H54 (cell line): ENCODE measurements at places on chromosomes 13 and 19.
A peak's percentile ranks its signal among the peaks of the same experiment; 100 is the strongest.

DNA sequence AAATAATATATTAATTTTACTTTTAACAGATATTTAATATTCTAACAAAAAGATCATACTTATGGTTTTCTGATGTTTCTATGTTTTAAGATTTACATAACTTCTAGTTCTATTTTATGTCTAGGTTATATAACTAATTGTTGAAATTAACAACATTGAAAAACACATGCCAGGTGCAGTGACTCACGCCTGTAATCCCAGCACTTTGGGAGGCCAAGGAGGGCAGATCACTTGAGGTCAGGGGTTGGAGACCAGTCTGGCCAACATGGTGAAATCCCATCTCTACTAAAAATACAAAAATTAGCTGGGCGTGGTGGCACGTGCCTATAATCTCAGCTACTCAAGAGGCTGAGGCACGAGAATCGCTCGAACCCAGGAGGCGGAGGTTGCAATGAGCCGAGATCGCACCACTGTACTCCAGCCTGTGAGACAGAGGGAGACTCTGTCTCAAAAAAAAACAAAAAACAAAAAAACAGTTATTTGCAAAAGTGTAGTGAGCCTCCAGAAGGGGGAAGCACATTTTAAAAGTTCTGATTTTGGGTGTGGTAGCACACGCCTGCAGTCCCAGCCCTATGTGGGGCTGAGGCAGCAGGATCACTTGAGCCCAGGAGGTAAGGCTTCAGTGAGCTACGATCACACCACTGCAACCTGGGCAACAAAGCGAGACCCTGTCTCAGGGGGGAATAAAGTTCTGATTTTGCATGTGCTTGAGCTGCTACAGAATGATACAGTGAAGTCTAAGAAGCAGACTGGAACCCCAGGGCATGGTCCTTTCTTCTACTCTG lies 18.7 kb downstream of the MIPEP start:
- no peak for DNase-seq

- no peak for DNase-seq
Observed at GRCh38 chr19:17281391-17282304, at the start of gene ANKLE1. ANKLE1 (plus strand) TSS chr19:17281901; CDS start chr19:17281921, 20 bp downstream.

- DNase-seq: no peak
Observed at GRCh38 chr19:7953576-7953975, 10.1 kb upstream of the TIMM44 start.

- DNase-seq: no peak
Observed at GRCh38 chr13:98706446-98707110, 45.9 kb downstream of the SLC15A1 start.

GRCh38 chr13:30819136-30819888 lies 84.0 kb downstream of the ALOX5AP start:
- DNase-seq: no peak

GRCh38 chr13:32253911-32254399 lies 61.2 kb downstream of the ZAR1L start:
- no peak for DNase-seq

GRCh38 chr19:10418235-10418484 lies 2.2 kb upstream of the PDE4A start:
- no peak for DNase-seq

GRCh38 chr13:41562083-41562482 lies 104.7 kb downstream of the RGCC start:
- peak; percentile 46 for DNase-seq

DNA sequence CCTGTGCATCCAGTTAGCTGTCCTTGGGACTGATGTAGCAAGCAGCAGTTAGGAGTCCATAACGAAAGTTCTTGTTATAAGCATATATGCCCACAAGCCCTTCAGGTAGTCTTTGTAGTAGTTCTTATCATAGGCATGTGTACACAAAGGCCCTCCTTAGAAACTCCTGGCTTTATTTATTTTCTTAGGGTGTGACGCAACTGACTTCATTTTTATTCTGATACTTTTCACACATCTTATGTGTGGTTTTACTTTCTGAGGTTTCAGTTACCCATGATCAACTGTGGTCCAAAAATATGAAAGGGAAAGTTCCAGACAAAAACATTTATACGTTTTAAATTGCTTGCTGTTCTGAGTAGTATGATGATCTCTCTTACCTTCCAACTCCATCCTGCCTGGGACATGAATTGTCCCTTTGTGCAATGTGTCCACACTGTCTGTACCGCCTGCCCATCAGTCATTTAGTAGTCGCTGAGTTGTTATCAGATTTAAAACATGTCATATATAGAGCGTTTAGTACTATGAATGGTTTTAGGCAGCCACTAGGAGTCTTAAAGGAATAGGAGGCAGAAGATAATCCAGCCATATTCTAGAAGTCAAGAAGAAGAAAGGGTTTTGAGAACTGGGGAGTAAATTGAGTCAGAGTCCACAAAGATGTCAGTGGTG lies 19.4 kb downstream of the GPC5 start:
- no peak for DNase-seq

DNA sequence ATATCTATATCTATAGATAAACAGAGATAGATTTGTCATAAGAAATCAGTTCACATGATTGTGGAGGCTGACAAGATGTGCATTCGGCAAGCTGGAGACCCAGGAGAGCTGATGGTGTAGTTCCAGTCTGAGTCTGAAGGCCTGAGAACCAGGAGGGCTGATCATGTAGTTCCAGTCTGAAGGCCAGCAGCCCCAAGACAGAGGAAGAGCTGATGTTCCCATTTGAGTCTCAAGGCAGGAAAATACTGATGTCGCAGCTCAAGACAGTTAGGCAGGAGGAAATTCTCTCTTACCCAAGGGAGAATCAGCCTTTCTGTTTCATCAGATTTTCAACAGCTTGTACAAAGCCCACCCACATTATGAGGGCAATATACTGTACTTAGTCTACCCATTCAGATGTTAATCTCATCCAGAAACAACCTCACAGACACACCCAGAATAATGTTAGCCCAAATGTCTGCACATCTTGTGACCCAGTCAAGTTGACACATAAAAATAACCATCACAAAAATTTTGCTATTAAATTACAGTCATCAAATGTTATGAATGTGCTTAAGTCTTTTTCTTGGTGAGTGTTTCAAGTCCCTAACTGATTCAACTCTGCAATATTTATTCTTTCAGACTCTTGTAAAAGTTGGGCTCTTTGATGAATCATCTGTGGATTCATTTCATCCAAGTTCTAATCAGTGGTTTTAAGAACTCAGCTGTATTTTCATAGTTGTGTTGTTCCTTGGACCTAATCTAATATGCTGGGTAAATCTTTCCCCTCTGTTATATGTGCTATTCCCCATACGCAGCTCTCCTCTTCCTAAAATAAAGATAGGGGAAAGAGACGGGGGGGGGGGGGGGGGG lies 22.7 kb upstream of the LRCH1 start:
- no peak for DNase-seq

DNA sequence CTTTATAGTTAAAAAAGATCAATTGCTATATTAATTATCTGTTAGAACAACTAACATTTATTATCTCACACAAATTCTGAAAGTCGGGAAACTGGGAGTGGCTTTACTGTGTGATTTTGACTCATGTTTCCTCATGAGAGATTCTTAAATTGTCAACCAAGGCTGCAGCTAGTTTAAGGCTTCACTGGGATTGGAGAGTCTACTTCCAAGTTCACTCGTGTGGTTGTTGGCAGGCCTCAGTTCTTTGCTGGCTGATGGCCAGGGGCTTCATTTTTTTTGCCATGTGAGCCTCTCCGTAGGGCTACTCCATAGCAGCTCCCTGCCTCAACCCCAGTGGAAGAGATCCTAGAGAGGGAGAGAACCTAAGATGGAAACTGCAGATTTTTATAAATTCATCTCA lies 24.5 kb upstream of the LPAR6 start:
- no peak for DNase-seq

DNA sequence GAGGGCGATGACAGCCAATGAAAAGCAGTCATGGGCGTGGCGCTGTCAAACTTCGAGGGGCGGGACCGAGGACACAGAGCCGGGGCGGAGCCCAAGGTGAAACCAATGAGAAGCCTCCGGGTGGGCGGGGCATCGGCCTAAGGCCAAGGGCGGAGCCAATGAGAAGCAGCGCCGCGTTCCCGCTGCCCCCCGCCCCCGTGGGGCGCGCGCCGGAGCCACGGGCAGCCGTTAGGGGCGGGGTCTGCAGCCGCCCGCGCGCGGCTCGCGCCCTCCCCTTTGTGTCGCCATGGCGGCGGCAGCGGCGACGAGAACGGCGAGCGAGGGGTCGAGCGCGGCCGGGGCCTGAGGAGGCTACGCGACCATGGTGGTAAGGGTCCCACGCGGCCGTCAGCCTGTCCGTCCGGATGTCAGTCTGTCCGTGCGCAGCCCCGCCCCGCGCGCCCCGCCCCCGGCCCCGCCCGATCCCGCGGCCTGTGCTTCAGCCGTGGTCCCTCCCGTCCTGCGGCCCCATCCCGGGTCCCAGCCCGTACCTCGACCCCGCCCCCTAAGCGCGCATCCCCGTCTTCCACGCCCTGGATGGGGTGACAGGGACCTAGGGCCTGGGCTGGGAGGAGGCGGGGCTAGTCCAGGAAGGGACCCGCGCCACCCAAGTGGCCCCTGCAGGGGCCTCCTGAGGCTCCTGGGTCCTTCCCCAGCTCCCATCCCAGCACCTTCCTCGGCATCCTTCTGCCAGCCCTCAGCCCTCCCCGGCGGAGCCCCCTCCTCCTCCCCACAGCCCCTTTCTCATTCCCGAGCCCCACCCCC lies at the start of gene ARHGAP33:
Gene ARHGAP33, plus strand, starts transcription at position 267 of the 804 bp plus-strand sequence. Its CDS starts 95 bp downstream, at position 362.
- DNase-seq: peak; percentile 99

GRCh38 chr19:4120559-4121272 lies 3.2 kb downstream of the MAP2K2 start:
- DNase-seq: peak; percentile 40

GRCh38 chr13:49629196-49629938 lies 1.1 kb downstream of the ARL11 start:
- DNase-seq: no peak

DNA sequence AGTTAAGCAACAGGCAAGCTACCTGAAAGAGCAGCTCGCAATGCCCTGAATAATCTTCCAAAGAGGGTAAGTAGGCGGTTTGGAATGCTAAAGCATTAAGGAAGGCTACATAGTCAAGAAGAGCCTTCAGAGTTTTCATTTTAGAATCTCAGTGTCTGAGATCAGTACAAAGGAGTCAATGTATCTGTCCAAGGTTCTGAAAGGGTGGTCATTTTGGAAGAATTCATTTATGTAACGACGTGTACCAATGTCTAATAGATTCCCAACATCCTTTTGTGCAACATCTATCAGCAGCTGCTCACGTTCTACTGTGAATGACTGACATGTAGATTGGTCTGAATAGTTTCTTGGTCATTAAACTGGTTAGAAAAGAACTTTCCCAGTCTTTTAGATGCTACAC lies 15.2 kb downstream of the ZNF665 start:
- DNase-seq: no peak

DNA sequence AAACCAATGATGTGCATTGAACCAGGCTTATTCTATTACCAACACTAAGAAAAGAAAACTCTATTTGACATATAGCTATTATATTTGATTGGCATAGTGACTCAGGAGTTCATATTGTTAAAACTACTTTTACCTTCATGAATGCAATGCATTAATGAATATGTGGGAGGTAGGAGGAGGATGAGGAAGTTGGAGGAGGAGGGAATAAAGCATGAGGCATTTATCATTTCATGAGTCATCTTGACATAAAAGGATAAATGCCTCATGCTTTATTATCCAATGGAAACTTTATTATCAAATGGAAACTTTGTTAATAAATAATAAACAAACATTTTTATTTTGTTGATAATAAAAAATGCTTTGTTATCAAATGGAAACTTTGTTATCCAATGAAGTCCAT lies 116.5 kb downstream of the SPRY2 start:
- DNase-seq: no peak

DNA sequence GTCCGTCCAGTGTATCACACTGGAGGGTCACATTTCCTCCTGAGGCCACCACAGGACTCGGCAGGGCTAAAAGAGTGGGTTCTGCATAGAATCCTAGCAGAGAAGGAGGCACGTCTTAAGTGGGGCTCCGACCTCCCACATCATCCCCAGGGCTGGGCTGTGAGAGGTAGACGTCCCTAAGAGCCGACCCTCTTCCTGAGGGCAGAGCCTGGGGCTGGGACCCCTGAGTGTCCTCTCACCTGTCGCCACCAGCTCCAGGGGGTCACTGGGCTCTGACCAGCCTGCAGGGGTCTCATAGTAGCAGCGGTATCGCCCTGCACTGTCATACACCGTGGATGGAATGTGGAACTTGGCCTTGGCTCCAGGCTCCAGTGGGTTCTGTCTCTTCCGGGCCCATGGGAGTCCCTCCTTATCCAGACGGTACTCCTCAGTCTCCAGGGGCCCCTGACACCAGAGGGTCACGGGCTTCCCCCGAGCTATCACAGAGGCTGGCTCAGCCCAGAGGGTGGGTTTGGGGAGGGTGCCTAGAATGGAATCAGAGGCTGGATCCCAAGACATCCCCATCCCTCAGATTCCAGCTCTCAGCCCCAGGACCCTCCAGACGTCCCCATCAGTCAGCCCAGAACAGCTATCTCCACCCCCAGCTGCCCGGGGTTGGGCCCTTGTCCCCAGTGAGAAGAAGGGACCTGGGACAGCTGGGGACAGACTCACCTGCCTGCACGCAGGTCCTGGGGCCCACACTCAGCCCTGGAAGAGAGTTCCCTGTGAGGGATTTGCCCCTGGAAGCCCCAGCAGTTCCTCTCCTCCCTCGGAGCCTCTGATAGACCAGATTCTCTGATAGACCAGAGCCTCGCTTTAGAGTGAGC lies 590 bp downstream of the LILRB5 start:
- no peak for DNase-seq

GRCh38 chr19:23160766-23161165 lies 43.9 kb downstream of the ZNF730 start:
- no peak for DNase-seq

- DNase-seq: no peak
Observed at GRCh38 chr13:52043675-52044074, 19.2 kb downstream of the UTP14C start.

- DNase-seq: no peak
Observed at GRCh38 chr13:38386421-38386820, 36.8 kb downstream of the UFM1 start.
